MM.1S (cell line): ENCODE measurements at places on chromosomes 7 and 10.

DNA sequence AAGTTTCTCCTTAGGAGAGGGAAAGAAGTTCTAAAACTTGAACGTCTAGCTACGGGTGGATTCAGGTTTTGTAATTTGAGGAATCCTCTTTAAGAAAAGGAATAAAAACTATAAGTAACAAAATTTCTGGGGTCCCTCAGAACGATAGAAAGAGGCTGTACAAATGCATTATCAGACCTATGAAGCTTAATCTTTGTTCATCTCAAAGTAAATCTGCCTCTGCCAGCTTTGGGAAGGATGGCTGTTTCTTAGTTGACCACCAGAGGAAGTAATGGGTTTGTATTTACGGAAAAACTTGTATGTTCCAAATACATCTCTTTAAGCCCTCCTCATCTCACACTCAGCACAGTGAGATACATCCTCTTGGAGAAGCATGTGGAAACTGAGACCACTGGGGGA, 864 bp downstream of the PSTK start:
- no peaks in the 10 kb centered on the region for H3K27me3 ChIP-seq
- no peak overlapping the region for H3K27ac ChIP-seq
- DNase-seq: peak; percentile 46
- peak overlapping the region; percentile 68 for H3K4me3 ChIP-seq

- H3K27me3 ChIP-seq: peaks cover 95% of the 10 kb centered on the region
- DNase-seq: no peak
- H3K4me1 ChIP-seq: no peaks in the 10 kb centered on the region
- H3K4me3 ChIP-seq: no peak overlapping the region
- H3K27ac ChIP-seq: no peak overlapping the region
These were observed 55.4 kb downstream of the FAM241B start for GRCh38 chr10:69685426-69685801.

DNA sequence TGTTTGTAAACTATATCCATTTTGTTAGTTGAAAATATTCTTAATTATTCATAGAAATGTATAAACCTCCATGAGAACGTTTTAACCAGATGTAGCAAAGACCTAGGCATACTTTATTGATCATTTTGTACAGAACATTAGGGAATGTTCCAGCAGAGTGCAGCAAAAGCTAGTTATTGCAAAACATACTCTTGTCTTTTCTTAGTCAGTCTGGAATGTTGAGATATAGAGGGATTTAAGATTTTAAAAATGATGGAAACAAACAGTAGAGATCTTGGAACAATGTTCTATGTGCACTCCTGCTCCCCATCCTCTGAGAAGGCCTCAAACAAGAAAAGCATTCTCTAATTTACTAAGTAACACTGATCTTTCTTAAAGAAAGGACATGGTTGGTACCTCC, 292.1 kb downstream of the BBS9 start:
- no peaks in the 10 kb centered on the region for H3K36me3 ChIP-seq
- DNase-seq: no peak
- no peak overlapping the region for H3K4me3 ChIP-seq
- 0 out of 2 replicates have a peak, but pooled peaks cover 5% of the 10 kb centered on the region for H3K4me1 ChIP-seq
- H3K27me3 ChIP-seq: no peaks in the 10 kb centered on the region

DNA sequence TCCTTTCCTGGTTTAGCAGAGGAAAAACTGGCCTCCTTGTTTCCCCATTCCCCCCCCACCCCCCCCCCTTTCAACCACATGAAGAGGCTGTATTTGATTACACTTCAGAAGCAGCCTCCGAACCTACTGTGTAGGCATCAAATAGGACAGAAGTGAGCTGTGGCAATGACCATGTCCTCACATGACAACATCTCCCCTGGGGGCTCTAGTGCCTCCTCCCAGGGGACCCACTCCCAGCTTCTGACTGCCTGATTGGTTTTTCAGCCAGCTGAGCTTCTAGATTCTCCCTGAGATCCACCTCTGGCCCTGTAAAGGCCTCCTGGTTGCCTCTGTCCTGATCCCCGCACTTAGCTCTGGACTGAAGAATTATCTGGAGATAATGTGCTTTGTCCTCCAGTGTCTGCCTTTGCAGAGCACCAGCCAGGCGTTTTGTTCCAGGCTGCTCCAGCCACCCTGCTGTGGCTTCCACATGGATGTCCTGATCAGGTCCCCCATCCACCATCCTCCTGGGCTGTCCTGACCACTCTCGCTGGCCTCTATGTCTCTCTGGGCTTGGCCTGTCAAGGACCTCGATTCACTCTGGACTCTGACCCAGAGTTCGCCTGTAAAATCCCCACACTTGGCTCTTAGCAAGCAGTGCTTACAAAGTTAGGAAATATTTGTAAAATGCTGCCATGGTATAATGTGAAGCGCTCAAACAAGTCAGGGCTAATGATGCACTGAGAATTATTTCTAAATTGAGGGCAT, 42.4 kb upstream of the TOMM7 start:
- H3K27me3 ChIP-seq: no peaks in the 10 kb centered on the region
- no peaks in the 10 kb centered on the region for H3K36me3 ChIP-seq
- H3K4me1 ChIP-seq: no peaks in the 10 kb centered on the region
- DNase-seq: no peak

GRCh38 chr7:103592844-103593243, 146.8 kb upstream of the SLC26A5 start:
- no peak overlapping the region for H3K27ac ChIP-seq
- H3K4me1 ChIP-seq: no peaks in the 10 kb centered on the region
- DNase-seq: no peak

GRCh38 chr7:26397796-26398426, 106.2 kb downstream of the SNX10 start:
- H3K36me3 ChIP-seq: no peaks in the 10 kb centered on the region
- peaks cover 41% of the 10 kb centered on the region for H3K27me3 ChIP-seq
- no peak overlapping the region for H3K27ac ChIP-seq
- peak overlapping the region; percentile 71 for H3K4me3 ChIP-seq

DNA sequence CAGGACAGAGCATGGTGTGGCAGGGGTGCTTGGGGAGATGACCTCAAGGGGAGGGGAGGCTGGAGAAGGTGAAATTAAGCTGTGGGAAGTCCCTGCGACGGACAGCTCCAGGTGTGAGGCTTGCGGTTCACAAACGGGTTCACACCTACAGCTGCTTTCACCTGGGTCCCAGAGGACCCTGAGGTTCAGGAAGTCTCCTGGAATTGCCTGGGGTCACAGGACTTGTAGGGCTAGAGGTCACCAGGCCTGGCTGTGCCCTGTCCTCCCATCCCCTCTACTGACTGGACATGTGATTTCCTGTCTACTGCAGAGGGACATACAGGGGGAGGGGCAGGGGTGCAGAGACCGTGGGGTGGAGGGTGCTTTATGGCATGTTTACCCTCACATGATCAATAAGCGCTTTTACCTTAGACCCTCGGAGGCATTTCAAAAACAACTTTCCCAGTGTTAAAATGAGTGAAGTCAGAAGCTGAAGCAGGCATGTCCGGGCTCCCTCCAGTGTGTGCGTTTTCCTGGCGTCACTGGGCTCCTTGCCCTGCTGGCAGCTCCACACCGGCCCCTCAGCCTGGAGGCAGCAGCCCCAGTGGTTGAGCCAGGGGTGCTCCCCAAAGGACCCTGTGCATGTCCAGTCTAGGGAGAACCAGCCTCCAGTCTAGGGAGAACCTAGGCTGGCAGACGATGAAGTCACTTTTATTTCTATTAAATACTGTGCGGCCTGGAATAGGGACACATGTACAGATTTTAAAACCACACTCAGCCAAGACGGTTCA, 66.6 kb upstream of the IGFBP3 start:
- no peaks in the 10 kb centered on the region for H3K36me3 ChIP-seq
- no peaks in the 10 kb centered on the region for H3K4me1 ChIP-seq
- no peaks in the 10 kb centered on the region for H3K27me3 ChIP-seq
- H3K4me3 ChIP-seq: no peak overlapping the region
- peak; percentile 42 for DNase-seq
- H3K27ac ChIP-seq: no peak overlapping the region

GRCh38 chr10:24440817-24441797, 232.2 kb downstream of the KIAA1217 start:
- H3K36me3 ChIP-seq: no peaks in the 10 kb centered on the region
- H3K4me1 ChIP-seq: no peaks in the 10 kb centered on the region
- H3K27ac ChIP-seq: no peak overlapping the region
- no peak overlapping the region for H3K4me3 ChIP-seq

- no peaks in the 10 kb centered on the region for H3K4me1 ChIP-seq
- H3K36me3 ChIP-seq: no peaks in the 10 kb centered on the region
- no peaks in the 10 kb centered on the region for H3K27me3 ChIP-seq
- no peak overlapping the region for H3K27ac ChIP-seq
These were observed 158.8 kb upstream of the INHBA start for GRCh38 chr7:41861642-41862041.

GRCh38 chr7:153934048-153934447, 118.2 kb upstream of the DPP6 start:
- no peak for DNase-seq
- H3K27me3 ChIP-seq: no peaks in the 10 kb centered on the region
- no peak overlapping the region for H3K4me3 ChIP-seq
- H3K36me3 ChIP-seq: no peaks in the 10 kb centered on the region
- H3K4me1 ChIP-seq: no peaks in the 10 kb centered on the region

GRCh38 chr7:142790555-142790954, 19.8 kb downstream of the PRSS2 start:
- H3K36me3 ChIP-seq: no peaks in the 10 kb centered on the region
- peaks cover 7% of the 10 kb centered on the region; the same call in 1 of the 2 replicates for H3K4me1 ChIP-seq
- DNase-seq: no peak
- H3K27ac ChIP-seq: no peak overlapping the region

GRCh38 chr7:936386-937054, 18.0 kb downstream of the ADAP1 start:
- DNase-seq: no peak
- H3K36me3 ChIP-seq: no peaks in the 10 kb centered on the region
- peaks cover 50% of the 10 kb centered on the region for H3K27me3 ChIP-seq

GRCh38 chr10:10213237-10213636, 804.4 kb upstream of the CELF2 start:
- no peak overlapping the region for H3K4me3 ChIP-seq
- no peaks in the 10 kb centered on the region for H3K36me3 ChIP-seq
- peaks cover 9% of the 10 kb centered on the region; the same call in 1 of the 2 replicates for H3K4me1 ChIP-seq
- DNase-seq: peak; percentile 74
